ENCODE measurements at places on chromosomes 2 and 18.

DNA sequence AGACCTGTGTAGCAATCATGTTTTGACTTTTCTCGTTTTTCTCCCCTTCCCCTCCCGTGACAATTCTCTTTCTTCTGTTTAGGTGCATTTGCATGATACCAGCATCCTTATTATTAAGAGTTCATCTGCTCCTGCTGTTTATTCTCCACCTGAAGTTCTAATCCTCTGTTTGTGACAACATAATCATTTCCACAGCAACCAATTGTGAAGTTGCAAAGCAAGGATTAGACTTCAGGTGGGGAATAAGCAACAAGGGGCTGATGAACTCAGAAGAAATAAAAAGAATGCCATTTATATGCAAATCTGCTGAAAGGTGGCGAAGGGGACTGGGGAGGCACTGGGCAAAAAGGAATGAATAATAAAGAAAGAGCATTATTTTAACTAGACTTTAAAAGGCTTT is 124.8 kb upstream of the LINC00305 start:
- DNase-seq, result no peak

- no peak for DNase-seq
Observed at GRCh38 chr2:72150861-72151356, 3.2 kb upstream of the CYP26B1 start.

DNA sequence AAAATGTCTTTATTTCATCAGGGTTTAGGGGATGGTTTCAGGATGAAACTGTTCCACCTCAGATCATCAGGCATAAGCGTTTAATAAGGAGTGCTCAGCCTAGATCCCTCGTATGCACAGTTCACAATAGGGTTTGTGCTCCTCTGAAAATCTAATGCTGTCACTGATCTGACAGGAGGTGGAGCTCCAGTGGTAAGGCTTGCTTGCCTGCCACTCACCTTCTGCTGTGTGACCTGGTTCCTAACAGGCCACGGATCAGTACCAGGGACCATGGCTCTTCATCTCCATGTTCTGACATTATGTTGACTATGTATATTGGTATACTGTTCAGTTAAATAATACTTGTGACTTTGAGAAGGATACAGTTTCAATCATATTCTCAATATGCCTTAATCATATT is 41.6 kb downstream of the PPIG start:
- DNase-seq, result no peak

DNA sequence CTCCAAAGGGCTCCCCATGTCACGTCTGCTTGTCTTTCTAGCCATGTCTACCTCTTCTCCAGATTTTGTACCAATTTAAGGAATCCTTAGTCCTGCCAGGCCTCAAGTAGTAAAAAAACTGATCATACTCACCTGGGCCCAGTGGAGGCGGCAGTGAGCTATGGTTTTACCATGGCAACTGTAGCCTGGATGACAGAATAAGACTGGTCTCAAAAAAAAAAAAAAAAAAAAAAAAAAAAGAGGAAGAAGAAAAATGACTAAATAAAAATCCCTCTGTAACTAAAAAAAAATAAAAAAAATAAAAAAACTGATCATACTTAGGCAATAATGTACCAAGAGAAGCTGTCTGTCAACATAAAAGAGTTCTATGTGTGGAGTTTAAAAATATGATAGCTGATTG is 221.6 kb downstream of the NR4A2 start:
- no peak for DNase-seq

DNA sequence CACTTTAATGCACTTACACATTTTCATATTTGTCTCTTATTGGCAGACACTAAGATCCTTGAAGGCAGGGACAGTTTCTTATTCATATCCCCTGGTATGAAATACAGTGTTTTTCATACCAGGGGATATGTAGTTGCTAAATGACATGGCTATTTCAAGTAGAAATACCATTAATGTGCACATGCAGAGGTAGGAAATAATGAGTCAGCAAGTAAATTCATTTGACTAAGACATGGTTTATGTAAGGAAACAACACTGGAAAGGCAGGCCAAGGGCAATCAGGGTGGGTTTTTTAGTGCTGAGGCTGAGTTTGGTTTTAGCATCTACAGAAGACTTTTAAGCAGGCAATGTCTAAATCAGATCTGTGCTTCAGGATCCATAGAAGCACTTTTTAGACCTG is 155.9 kb downstream of the WDPCP start:
- DNase-seq, result no peak

DNA sequence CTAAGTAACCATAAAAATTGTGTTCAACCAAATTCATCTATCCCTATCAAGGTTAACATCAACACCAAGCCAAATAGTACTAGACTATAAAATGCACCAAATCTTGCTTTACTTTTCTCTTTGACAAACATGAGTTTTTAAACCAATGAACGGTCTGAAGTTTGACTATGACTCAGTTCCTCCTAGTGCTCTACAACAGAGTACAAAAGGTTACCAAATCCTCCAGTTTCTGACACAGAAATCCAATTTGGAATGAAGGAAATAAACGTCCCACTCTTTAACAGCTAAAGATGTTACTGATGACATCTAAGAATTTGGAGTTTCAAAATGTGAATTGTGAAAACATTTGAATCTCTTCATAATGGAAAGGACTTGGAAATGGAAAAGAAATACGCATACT is 11.8 kb upstream of the ACVR1 start:
- no peak for DNase-seq

- no peak for DNase-seq
Observed at GRCh38 chr18:22536558-22536957, 118.8 kb upstream of the CTAGE1 start.

DNA sequence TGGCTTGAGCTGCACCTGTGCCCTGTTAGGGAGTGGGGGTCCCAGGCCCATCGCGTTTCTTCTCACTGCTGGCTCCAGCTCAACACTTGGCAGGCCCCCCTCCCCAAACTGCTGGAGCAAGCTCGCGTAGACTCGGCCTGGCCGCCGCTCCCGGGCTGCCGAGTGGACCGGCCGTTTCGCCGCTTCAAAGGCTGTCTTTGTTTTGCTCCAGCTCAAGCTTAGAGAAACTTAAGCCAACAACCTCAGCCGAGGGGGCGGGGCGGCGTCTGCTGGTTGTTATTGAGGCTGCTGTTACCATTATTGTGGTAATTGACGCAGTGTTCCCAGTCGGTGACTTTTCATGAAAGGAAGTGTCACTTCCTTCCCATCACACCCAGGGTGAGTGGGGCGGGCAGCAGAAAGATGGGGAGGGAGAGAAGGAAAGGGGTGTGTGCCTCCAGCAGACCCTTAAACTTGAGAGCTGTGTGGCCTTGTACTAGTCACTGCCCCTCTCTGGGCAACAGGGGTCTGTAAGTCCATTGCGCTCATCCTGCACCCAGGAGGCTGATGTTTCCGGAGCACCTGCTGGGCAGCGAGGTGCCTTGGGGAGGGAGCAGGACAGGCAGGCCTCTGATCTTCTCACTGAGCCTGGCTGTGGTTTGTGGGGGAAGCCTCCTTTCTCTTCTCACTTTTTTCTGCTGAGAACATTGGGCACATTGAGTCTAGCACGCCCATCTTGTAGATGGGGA is 2.1 kb downstream of the ARID5A start:
- no peak for DNase-seq

GRCh38 chr2:13662055-13662454 is 945.3 kb downstream of the TRIB2 start:
- DNase-seq, result no peak

- DNase-seq, result no peak
Observed at GRCh38 chr2:161352719-161353118, 44.5 kb downstream of the PSMD14 start.

DNA sequence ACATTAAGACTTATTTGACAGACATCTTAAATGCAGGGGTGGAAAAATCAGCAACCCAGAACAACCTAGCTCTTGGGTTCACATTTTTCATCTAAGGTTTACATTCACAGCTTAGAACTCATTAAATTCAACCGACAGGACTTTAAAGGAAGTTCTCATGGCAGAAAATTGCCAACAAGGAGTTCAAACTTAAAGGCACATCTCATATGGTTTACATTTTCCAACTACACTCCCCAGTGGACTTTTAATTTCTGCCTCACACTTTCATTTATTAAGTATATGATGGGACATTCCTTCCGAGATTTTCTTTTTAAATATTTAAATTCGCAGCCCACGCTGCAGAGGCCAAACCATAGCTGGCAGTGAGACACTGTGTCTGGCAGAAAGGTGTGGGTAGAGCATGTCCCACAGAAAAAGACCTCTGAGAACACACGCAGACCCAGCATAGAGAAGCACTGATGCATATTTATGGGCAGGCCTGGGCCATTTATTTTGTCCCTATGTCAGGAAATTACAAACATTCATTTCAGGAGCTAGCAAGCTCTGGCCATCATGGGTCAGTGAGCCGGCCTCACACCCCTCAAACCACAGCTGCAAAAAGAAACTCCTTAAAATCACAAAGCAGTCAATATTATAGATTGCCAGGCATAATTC is 46.3 kb downstream of the STK39 start:
- DNase-seq, result no peak

DNA sequence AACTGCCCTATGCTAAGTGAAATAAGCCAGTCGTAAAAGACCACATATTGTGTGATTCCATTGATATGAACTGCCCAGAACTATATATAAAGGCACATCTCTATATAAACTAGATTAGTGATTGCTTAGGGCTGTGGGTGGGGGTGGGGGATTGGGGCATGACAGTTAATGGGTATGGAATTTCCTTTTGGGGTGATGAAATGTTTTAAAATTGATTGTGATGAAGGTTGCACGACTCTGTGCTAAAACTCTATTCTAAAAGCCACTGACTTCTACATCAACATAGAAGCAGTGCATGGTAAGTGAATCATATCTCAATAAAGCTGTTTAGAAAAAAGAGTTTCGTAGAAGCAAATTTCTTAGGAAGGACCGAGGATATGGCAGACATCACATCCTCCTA is 53.0 kb downstream of the CDCA7 start:
- DNase-seq, result no peak

GRCh38 chr2:65554765-65555591 is 122.6 kb upstream of the SPRED2 start:
- DNase-seq, result no peak

DNA sequence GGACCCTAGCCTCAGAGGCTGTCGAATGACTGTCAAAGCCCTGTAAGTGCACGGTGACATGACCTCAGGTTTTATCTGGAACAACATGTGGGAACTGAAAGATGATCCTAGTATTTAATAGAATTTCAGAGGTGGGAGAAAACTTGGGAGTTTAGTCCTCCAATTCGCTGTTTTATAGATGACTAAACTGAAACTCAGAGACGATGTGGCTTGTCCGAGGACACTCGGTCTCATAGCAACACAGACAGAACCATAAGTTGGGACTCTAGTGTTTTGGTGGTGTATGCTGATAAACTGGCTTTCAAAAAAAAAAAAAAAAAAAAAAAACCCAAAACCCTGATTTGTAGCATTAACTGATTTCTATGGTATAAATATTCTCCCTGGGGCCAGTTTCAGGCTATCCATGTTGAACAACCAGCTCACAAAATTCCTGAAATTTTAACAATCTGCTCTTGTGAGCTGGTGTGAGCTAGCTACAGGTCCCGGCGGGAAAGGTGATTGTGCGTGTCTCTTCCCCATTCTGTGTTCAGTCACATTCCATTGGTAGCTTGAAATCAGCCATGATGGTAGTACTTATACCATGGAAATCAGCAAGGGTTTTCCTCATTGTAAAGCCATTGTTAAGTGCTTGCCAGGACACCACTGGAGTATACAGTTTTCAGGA is 195.5 kb upstream of the EPAS1 start:
- DNase-seq, result no peak

- no peak for DNase-seq
Observed at GRCh38 chr2:127133793-127134192, 26.8 kb upstream of the BIN1 start.

DNA sequence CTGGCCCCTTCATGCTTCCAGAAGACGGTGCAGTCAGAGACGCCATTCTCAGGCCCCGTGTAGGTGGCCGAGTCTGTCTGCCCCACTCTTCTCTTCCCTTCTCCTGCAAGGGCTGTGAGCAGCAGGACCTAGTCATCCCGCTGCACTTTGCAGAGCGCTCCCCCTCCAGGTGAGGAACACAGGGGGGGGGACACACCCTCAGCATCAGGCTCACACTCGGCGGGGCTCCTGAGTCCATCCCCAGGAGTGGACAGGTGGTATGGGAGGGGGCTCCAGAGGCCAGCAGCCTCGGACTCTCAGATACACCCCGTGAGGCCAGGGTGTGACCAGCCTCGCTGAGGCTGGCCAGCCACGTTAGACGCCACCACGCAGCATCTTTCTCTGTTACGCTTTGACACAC is 460.5 kb upstream of the MYT1L start:
- DNase-seq, result no peak

GRCh38 chr18:24446953-24447538 is 13.4 kb upstream of the HRH4 start:
- no peak for DNase-seq

DNA sequence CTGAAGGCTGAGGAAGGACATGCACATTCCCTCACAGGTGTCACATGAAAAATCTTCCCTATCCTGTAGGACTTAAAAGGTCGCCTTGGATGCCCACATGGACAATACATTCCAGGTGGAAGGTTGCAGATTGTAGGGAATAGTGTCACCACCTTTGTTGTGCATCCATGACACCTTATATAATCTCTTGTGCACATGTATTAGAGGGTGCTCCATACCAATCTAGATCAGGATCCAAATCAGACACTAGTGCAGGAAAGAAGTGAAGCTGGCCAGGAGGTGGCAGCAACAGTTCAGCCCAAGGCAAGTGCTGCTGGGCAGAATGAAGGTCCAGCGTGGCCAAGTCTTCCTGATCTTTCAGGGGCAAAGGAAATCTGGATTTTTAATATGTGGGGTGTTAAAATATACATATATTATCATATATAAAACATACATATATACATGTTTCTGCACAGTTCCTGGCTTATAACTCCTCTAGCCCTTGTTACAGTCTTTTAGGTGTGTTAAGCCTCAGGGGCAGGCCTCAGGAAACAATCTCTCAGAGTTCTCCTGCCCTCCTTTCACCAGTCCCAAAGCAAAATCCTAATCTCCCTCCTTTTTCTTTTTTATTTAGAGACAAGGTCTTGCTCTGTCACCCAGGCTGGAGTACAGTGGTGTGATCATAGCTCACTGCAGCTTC is 16.6 kb downstream of the NIF3L1 start:
- peak; percentile 24 for DNase-seq

DNA sequence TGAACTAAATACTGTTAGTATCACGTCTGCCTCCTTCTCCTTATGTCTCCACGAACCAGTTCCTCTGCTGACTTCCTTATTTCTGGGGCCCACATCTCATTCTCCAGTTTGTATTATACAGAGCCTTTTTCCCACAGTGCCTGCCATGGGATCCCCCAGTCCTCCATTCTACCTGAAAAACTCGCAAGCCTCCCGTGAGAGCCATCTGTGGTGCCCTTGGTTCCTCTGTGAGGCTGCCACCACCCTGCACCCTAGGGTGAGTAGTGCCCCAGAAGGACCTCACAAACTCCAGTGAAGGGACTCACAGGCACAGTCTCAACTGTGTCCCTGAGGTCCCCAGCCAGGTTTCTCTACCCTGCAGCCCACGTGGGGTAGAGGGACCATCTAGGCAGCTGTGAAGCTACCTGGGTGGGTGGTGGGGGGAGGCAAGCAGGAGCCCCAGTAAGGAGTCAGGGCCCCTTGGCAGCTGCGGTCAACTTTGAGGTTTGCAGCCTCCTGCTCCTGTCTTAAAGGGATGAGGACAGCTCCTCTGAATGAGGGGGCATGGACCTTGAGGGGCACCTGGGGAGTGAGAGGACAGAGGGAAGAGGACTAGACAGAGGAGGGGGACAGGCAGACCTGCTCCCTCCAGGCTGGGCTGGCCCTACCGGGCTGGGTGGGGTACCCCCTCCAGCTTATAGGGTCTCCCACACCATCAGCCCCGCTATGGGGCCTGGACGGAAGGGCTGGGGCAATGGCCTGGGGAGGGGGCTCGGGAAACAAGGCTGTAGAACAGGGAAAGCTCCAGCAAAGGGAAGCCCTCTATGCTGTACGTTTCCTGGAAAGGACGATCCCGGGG is 1.0 kb downstream of the PSTPIP2 start:
- DNase-seq, result no peak

Measured in D721Med (cell line).